Activated T-cell treated with anti-CD3 and anti-CD28 coated beads, Interleukin-2, amount 50 U/mL, for 4 hours (primary cell): ENCODE measurements at places on chromosomes 2 and 18. TPM values are rescaled to one million over a fixed set of nuclear protein-coding genes. Genes with fewer than 3 reads are reported as not detected.

DNA sequence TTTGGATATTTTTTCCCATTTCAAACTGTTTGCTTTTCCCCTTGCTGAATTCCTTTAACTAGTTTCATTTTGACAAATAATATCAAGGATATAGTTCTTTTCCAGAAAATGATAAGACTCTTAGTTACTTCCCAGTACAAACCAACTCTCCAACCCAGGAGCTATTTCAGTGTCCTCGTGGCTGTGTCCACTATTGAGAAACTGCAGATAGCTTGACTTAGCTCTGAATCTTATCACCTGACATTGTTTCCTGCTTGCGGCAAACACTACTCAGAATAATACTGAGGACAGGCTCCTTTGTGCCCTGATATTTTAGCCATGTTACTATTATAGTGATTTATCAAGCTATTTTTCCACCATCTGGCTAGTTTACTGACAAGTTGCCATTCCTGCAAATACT lies 74.6 kb downstream of the KLF7 start:
- DNase-seq, result no peak

DNA sequence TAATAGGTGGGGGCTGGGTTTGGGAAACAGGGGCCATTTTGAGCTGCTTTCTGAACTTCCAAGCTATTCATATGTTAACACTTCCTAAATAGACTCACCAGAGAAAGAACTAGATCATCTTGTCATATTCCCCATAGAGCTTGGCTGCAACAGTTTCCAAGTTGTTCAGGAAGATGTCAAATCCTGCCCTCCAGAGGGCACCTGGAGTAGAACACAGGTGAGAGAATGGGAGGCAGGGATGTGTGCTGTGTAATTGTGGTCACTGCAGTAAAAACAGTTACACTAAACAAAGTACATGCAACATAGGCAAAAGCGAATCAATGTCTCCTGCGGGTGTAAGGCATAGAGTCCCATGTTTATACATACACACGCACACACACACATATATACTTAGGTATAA lies 34.5 kb upstream of the LRRC30 start:
- no peak for DNase-seq

IL36RN gene
- total RNA-seq, result 3.9 TPM

DNA sequence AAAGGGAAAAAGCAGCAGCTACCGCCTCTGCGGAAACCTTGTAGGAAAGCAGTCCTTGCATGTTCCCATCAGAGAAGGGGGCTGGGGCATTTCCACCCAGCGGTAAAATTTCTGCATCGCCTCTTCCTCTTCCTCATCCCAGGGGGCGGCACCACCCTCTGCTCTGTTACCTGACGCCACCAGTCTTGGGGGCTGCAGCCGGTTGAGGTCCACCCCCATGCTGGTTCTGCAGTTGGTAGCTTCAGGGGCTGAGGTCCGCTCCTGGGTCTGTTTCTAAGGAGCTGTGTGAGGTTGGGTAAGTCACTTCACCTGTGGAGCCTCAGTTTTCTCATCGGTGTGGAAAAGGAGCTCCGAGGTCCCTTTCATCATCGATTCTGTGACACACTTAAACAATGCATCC lies 14.2 kb upstream of the AGAP1 start:
- no peak for DNase-seq

CDH7 gene
- not detected for total RNA-seq

- DNase-seq, result no peak
These were observed 213.1 kb downstream of the IKZF2 start for GRCh38 chr2:212938144-212938793.

CAPN14 gene
- 0.24 TPM for total RNA-seq

GRCh38 chr2:168490946-168491605 lies 35.0 kb downstream of the CERS6 start:
- no peak for DNase-seq

GRCh38 chr2:56231361-56231760 lies 47.6 kb downstream of the CCDC85A start:
- DNase-seq, result no peak

DNA sequence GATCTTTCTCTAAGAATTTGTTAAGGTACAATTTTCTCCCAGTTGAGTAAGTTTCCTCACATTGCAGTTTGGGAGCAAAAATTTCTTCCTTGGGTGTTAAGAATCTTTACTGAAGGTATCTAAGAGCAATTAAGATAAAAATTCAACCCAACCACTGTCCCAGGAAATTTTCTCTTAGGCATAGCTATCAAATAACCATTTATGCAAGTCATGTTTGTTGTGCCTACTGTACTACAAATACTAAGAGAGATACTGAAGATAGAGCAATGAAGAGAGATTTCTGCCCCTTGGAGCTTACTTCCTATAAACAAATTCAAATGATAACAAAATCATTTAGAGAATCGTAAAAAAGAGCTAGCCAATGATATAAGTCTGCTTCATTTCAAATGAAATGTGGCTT lies 402.8 kb downstream of the LRRTM4 start:
- DNase-seq, result no peak

MC5R gene
- total RNA-seq, result not detected

DNA sequence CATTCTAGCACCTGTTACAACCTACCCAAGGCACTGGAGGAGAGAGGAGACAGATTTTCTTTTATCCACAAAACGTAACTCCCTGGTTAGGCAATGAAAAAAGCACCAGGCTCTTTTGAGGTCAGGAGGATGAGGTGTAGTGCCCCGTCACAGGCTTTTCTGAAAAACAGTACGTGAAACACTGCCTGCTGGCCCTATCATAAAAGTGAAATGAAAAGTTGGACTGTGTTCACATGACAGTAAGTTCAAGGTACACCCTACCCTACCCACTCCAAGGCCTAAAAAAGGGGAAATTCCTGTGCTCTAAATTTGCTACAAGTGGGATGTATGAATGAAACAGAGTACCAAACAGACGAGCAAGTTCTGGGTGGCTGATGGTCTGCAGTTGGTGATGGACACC lies 17.6 kb downstream of the LGALSL start:
- no peak for DNase-seq

STARD6 gene
- total RNA-seq, result 0.52 TPM

DNA sequence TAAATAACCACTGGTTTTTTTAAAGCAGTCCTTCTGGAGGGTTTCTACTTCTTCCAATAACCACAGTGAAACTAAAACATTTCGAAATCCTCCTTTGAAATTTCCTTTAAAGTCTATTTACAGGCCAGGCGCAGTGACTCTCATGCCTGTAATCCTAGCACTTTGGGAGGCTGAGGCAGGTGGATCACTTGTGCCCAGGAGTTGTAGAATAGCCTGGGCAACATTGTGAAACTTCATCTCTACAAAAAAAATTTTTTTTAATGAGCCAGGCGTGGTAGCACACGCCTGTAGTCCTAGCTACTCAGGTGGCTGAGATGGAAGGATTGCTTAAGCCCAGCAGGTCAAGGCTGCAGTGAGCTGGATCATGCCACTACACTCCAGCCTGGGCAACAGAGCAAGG lies 15.2 kb downstream of the KIDINS220 start:
- no peak for DNase-seq

DNA sequence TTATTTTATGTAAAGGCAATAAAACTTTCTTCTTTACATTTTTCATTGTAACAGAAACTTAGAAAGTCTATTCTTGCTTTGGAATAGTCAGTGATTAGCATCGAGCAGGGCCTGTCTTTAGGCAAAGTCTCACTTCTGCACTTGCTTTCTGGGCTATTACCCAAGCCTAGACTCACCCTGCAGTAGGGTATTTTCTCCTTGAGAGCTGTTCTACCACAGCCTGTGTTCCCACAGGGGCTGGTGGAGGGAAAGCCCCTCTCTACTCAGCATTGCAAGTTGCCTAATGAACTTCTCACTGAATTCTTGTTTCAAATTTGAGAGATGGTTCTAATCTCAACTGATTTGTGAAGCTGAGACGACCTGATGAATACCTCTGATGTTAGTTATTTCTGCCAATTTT lies 111.7 kb upstream of the KLHL14 start:
- no peak for DNase-seq

- DNase-seq, result no peak
These were observed 26.2 kb downstream of the BMP10 start for GRCh38 chr2:68845043-68845442.

DNA sequence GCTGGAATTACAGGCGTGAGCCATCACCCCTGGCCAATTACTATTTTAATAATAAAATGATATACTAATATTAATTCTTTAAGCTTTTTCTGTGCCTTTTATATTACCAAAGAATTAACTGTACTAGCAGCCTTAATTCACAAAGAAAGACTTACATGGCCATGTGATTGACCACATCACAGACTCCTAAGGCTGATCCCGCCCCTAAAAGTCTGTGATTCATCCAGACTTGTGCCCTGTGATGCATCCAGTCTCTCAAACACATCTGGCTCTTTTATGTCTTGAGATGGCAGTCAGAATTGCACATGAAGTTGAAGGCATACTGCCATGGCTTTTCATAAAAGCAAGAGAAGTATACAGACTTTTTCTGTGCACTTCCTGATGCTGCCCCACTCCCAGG lies 91.7 kb downstream of the DTNA start:
- DNase-seq, result no peak

DNA sequence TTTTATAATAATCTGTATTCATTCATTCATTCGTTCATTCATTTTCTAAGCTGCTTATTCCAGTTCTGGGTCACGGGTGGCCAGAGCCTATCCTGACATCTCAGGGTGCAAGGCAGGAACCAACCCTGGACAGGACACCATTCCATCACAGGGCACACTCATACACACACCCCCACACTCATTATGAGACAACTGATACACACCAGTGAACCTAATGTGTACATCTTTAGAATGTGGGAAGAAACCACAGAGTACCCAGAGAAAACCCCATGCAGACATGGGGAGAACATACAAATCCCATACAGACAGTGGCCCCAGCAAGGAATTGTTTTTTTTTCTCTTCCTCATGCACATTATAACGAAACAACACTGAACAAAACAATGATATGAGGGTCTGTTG lies 54.7 kb downstream of the RTN4 start:
- DNase-seq, result no peak

GRCh38 chr2:47177043-47177565 lies 22.0 kb upstream of the STPG4 start:
- no peak for DNase-seq

DNA sequence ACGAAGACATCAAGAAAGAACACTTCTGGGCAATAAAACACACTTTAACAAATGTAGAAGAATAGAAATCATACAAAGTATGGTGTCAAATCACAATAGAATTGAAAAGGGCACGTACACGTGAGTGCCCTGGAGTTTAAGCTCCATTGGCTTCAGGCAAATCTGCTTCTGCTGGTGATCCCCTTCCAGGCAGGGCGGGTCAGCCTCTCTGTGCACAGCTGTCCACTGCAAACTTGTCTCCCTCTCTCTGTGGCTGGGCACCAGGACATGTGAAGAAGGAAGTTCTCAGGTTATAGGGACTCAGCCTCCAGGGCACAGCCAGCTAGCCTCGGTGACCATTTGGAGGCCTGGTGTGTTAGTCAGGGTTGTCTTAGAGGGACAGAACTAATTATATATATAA lies 66.0 kb downstream of the ST3GAL5 start:
- DNase-seq, result no peak

AMER3 gene
- not detected for total RNA-seq

DNA sequence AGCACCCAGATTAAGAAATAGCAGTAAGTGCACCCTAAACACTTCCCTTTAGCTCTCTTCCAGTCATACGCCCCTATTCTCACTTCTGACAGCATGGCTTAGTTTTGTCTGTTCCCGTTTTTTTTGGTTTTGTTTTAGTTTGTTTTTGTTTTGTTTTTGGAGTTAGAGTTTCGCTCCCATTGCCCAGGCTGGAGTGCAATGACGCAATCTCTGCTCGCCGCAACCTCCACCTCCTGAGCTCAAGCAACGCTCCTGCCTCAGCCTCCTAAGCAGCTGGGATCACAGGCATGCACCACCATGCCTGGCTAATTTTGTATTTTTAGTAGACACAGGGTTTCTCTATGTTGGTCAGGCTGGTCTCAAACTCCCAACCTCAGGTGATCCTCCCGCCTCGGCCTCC lies 2067.7 kb downstream of the SUCLG1 start:
- DNase-seq, result no peak

- DNase-seq, result no peak
These were observed 10.0 kb upstream of the ZNF396 start for GRCh38 chr18:35387152-35387571.

- no peak for DNase-seq
These were observed 13.3 kb downstream of the ARHGAP25 start for GRCh38 chr2:68747900-68748299.

DNA sequence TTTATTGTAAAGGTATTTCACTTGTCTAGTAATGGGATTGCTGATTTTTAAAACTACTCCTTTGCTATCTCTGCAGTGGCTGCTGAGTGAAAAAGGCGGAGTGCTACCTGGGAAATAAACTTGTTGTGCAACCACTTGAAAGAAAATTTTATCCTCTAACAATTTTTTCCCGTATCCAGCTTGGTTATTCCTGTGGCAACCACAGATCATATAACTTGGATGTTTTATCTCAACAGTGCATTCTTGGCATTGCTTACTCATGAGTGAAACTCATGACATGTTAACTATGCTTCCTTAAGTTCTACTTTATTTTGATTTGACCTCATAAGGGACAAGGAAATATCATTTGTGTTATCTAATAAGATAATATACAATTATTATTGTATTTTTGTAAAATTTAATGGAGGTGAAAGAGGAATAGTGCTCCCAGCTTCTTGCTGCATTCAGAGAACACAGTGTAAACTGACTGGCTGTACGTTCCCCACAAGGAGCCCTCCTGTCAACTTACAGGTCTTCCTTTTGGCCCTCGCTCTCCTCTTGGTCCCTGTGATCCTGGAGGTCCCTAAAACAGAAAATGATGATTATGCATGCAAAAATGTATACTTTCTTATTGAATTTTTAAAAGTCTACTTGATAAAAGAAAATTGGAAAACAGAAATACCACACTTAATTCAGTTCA lies 82.7 kb downstream of the COL5A2 start:
- DNase-seq, result no peak

ACTG2 gene
- 0.89 TPM for total RNA-seq
